ENCODE measurements at places on chromosomes 6 and 20.

DNA sequence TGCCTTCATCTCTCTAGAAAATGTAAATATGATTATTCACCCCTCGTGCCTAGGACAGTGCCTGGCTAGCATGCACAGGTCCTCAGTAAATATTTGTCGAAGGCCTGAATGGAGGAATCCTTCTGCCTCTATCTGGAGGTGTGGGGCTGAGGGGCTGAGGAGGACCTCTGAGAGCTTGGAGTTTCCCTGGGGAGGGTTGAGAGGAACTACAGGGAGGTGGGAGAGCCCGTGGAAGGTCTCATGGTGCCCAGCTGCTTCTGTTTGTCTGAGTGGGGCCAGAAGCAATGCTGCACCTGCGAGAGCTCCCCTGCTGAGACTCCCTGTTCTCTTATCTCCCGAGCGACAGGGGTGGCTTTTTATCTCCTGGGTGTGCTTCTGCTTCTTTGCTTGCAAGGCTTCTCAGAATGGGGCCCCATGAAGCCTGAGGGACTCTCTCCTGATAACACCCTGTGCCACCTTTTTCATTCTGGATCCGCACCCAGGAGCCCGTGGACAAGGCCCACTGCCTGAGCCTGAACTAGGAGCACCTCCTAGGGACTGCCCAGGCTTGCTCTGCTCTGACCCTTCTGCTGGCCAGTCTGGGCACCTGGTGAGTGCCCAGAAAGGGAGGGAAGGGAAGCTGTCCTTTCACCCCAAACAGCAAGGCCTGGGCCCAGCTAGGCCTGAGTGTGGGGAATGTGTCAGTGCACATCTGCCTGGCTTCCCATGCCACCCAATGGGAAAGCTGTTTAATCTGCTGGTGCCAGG lies 2.4 kb downstream of the SLC29A1 start:
- no peak for DNase-seq

DNA sequence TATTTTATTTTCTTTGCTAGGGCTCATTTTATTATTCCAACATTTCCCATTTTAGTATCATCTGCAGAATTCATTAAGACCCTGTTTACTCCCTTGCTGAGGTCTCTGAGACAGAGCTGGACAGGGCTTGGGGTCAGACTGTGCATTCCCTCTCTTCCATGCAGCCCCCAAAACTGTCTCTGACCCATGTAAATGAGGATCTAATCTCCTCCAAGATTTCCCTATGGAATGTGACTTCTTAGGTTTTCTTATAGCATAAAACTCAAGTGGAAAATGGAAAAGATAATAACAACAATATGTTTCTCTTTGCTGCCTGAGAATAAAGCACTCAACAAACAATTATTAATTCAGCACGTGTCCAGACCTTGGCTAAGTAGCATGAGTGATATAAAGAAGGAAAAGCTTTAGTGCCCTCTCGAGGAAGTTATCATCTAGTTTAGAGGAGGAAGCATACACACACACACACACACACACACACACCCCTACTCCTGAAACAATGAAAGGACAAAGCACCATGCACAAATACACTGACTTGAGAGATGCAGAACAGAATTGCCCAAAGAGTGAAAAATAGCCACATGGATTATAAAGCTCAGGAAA lies 815.5 kb downstream of the BCKDHB start:
- no peak for DNase-seq

DNA sequence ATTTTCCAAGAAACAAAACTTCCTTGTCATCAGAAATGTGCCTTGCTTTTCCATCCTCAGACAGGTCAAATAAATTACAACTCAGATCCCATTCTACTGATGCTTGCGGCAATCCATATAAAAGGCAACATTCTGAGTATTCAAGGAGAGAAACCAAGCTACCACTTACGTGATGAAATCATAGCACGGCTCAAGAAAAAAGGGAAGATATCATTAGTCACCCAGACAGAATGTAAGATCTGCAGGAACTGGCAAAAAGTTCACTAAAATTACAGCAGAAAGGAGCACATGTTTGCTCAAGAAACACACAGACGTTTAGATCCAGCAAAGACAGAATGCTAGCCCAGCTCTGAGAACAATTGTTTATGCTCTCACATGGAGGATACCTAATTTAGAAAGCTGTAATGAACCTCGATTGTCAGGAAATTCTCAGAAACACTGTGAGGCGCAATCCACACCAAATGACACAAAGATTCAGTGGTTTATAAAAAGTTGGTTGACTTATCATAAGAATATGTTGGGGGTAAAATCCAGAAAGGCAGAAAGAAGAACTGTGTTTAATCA lies 304.2 kb downstream of the ADGRG6 start:
- no peak for DNase-seq

DNA sequence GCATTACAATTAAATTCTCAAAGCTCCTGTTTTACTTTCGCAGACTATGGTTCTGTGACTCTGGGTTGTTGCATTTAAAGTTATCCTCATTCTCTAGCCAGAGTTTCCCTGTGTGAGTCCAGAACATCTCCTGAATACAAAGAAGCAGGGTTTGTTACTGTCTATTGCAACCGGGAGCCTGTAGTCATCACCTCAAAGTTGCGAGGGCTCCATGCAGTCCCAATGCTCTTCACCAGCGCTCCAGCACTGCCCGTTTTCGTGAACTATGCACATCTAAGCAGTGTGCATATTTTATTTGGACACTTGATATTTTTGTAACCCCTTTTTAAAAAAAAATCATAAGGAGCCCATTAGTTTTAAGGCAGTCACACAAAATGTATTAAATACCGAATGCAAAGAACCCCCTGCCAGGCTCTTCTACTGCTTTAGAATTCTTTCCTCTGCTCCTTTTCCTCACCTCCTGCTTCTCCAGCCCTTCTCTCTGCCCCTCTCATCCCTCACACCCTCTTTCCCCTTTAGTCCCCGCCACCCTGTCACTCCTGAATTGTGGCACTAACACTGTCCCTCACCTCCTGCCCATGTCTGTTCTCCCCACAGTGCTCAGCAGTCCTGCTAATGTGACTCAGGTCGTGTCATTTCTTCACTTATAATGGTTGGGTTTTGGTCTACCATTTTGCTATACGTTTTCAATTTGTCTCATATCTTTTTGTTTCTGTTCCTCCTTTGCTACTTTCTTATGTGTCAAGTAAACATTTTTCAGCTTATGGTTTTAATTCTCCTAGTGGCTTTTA lies 1.1 kb upstream of the HLA-C start:
- DNase-seq, result no peak

- DNase-seq, result no peak
Observed at GRCh38 chr20:1803061-1803931, 91.9 kb upstream of the SIRPA start.

GRCh38 chr6:31744422-31744821 lies 4.6 kb downstream of the MSH5 start:
- DNase-seq, result no peak
